ENCODE measurements at places on chromosomes 6 and 20.

- DNase-seq: peak; percentile 95
Measured at GRCh38 chr6:109094416-109095035, at the start of gene SESN1. Gene SESN1 (minus strand): TSS chr6:109094846. CDS start chr6:109094073, 773 bp downstream.

DNA sequence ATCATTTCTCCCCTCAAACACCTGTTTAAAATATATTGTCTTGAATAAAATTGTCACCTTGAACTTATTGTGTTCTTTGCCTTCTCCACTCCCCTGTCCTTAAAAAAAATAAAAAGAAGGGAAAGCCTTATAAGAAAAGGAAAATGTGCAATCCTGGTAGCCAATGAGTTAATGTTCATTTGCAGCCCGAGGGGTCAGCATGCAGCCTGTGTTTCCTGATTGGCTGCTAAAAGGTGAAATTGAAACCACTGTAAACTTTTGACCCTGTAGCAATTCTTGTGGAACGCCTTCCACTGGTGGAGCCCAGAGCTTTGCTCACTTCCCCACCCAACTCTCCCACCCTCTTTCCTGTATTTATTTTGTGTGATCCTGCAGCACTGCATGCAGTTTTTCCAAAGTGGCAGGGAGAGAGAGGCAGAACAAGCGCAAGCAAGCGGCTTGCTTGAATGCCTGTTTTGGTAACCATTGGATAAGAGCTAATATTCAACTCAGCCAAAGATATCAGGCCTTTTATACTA is 74.9 kb downstream of the NCOA3 start:
- peak; percentile 64 for DNase-seq

GRCh38 chr6:34390531-34391472 is 1.7 kb downstream of the NUDT3 start:
- peak; percentile 36 for DNase-seq

DNA sequence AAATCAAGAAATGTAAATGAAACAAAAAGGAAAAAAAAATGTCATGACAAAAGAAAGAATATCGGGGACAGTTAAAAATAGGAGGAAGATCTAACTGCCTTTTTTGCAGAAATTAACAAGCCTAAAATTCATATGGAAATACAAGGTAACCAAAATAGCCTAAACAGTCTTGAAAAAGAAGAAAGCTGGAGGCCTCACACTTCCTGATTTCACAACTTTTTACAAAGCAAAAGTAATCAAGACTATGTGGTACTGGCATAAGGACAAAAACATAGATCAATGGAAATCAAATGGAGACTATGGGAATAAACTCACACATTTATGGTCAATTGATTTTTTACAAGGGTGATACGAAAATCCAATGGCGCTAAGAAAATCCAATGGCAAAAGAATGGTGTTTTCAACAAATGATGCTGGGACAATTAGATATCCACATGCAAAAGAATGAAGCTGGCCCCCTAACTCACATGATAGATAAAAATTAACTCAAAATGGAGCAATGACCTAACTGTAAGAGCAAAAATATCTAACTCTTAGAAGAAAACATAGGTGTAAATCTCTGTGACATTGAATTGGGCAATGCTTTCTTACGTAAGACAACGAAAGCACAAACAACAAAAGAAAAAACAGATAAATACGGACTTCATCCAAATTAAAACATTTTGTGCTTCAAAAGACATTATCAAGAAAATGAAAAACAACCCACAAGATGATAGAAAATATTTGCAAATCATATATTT is 24.5 kb downstream of the MAP3K5 start:
- DNase-seq: no peak

GRCh38 chr6:97085772-97086171 is 161.2 kb downstream of the KLHL32 start:
- no peak for DNase-seq

- DNase-seq: no peak
Measured at GRCh38 chr20:47740862-47741184, 44.5 kb downstream of the SULF2 start.

- DNase-seq: no peak
Measured at GRCh38 chr20:58647162-58647795, 3.8 kb upstream of the STX16 start.

DNA sequence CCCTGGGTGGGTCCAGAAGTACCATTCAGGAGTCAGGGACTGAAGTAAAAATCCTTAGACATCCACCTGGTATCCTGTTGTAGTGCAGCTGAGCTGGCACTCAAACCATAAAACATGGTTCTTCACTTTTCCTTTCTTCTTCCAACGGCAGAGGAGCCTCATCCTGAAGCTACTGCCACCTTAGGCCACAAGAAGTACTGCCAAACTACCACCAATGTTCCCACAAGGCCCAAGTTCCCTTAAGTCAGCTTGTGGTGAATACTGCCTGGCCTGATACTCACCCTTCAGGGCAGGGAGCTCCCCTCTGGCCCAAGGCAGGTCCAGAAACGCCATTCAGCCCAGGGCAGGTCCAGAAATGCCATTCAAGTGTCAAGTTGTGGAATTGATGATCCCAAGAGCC is 1053.4 kb upstream of the CITED2 start:
- no peak for DNase-seq

GRCh38 chr20:3041854-3042409 is 1.5 kb upstream of the GNRH2 start:
- peak; percentile 62 for DNase-seq

- DNase-seq: no peak
Measured at GRCh38 chr20:64277571-64278316, 22.2 kb downstream of the PCMTD2 start.

DNA sequence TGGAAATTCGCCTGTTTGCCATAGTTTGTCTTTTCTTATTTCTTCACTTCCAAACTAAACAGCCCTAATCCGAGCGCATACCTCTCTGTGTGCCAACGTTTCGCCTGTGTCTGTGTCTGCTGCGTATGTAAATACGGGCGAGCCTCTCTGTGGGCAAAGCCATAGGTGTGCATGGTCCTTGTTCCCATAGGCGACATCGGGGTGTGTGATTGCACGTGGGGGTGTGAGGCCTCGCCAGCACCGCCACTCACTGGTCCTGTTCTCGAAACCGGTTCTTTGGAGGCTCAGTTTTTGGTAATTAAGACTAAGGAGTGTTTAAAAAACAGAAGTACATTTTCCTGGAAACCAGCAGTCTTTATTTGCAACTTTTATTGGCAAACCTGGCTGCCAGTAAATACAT is 6.0 kb upstream of the FOXC1 start:
- DNase-seq: no peak

GRCh38 chr20:17317341-17317740 is 90.5 kb downstream of the PCSK2 start:
- DNase-seq: no peak

GRCh38 chr6:158198461-158198860 is 30.3 kb downstream of the GTF2H5 start:
- no peak for DNase-seq

DNA sequence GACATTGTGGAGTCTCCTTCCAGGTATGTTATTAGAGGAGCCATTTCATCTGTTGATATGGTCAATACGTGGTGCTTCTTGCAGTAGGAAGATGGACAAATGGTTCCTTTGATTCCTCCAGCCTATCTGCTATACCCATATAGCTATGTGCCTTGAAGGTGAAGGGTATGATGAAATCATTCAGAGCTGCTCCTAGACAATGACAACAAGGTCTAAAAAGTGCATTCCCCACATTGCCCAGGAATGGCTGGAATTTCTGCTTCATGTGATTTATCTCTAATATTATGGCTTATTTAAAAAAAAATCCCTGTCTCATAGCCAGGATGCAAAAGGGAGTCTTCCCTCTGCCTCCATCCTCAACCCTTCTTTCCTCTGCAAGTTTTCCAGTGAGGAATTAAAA is 14.1 kb downstream of the DAAM2 start:
- DNase-seq: no peak

DNA sequence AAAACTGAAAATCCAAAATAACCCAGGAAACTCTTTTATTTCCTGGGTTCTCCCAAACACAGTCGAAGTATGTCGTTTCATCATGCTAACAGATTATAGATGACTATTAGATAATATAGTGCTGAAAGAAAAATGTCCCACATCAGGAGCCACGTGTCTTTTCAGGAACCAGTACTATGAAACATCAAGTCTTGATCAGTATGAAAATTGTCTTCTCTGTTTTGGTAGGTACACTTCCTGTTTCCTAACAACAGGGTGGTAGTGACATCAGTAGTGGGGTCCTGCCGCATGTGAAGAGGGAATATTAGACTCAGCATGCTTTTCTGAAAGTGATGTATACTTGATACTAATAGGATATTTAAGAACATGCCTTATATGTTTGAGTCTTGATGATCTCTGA is 136.7 kb downstream of the HIVEP1 start:
- no peak for DNase-seq

DNA sequence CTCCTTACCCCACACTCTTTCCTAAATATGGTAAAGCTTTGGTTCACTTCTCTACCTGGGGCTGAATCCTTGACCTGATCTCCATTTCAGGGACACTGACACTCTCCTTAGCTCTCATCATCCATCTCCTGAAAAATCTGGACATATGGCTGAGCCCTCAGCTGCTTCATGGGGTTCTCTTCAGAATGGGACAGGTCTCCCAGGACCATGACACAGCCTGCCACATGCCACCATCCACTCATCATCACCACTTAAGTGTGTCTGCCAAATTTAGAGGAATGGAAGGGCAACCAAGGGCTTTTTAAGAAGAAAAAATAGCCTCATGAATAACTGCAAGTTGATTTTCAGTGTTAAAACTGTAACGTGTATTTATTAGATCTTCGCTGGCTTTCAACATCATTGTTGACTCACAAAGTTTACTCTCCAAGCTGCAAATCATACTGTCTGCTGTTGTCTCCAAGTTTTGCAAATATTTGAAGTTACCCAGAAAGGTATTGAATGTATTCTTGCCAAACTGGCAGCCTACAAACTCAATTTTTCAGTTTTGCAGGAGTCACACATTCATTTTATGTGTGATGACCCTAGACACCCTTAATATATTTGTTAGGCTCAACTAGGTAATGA is 41.1 kb downstream of the HS3ST5 start:
- no peak for DNase-seq

DNA sequence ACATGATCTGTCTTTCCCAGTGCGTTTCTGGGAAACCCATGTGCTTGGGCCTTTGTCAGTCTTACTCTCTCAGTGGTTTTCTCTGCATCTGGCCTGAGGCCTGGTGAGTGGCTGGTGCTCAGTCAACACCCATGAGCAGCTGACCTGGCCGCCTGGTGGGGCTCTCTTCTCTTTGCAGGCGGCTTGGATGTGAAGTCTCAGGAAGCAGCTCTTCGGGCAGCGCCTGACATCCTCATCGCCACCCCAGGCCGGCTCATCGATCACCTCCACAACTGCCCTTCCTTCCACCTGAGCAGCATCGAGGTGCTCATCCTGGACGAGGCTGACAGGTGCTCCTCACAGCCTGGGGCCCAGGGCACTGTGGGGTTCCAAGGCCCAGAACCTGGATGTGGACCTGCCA is 10.8 kb downstream of the DDX27 start:
- DNase-seq: peak; percentile 96

- DNase-seq: no peak
Measured at GRCh38 chr6:3482869-3483268, 26.0 kb upstream of the SLC22A23 start.

- DNase-seq: no peak
Measured at GRCh38 chr20:24692446-24693200, 223.2 kb downstream of the SYNDIG1 start.

DNA sequence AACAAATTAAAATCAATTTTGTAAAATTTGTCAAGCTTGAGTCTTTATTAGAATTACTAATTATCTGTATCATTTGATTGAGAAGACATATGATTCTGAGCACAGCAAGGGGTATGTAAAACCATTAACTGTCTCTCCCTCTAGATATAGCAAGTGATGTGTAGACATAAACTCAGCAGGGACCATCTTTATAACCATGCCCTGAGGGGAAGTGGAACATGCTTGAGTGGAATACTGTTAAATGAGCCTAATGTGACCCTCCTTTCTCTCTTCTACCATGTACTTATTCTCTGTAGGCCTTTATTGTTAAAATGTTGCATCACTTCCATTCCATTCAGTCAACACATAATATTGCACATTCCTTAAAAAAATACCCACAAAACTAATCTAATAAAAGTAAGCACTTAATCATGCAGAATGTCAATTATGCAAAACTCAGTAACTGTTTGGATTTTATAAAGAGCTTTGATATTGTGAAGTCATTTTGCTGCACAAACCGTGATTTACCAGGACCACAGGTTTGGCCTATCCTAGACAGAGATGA is 896.6 kb upstream of the MANEA start:
- peak; percentile 61 for DNase-seq

GRCh38 chr20:43771503-43772190 is 44.8 kb upstream of the GTSF1L start:
- DNase-seq: no peak

DNA sequence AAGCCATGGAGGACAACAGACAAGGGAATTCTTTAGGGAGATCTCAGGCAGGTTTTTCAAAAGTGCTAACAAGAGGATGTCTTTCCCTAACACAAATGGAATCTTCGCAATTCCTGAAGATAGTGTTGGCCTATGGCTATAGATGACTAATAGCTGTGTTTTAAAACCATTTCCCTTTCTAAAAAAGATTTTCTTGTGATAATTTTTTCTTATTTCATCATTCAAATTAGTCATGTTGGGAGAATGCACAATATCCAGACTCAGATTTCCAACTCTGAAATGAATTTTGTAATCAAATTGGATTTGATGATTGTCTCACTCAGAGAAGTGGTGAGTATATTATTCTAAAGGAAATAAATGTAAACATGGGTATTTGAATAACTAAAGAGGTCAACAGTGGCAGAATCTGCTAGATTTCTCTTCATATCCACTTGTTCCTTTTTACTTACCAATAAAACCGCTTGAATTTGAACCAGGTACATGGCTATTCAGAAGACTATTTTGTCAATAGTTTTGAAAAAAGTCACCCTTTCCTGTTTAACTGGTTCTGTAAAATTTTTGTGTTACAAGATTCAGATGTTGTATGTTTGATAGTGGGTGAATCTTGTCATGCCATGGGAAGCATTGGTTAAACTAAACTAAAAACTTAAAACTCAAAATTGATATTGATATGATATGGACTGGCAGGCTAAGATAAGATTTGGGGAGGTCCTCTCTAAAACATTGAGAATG is 1223.7 kb upstream of the EYS start:
- no peak for DNase-seq

- DNase-seq: no peak
Measured at GRCh38 chr6:112123982-112124381, 36.6 kb downstream of the FAM229B start.

DNA sequence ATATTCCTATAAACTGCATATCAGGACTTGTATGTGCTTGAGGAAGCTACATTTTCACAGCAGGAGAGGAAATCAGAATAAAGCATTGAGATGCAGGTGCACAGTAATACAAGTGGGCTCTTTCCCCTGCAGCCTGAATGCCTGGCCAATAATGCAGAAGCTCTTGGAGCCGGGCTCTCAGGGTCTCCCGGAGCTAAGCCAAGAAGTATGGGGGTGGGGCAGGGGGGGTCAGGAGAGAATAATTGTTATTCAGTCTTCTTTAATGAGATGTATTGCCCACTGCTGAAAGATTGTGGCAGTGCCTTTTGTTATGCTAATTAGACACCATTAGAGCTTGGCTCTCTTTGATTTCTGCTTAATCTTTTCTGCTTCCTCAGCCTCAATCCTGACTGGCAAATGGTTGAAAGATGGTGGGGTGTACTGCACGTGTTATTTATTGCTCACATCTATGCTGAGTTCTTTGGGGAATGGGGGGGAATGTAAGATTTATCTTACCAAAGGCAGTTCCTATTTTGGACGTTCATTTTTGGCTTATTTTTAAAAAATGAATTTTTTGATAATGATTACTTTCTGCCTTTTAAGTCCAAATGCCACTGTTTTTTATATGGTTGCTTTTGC is 407.6 kb upstream of the SOX4 start:
- DNase-seq: peak; percentile 97

Measured in NCI-H1417 (cell line).